Activated naive CD4-positive, alpha-beta T cell treated with Interleukin-2 at 50 U/mL for 16 hours (primary cell): ENCODE measurements at places on chromosomes 7 and 10.

DNA sequence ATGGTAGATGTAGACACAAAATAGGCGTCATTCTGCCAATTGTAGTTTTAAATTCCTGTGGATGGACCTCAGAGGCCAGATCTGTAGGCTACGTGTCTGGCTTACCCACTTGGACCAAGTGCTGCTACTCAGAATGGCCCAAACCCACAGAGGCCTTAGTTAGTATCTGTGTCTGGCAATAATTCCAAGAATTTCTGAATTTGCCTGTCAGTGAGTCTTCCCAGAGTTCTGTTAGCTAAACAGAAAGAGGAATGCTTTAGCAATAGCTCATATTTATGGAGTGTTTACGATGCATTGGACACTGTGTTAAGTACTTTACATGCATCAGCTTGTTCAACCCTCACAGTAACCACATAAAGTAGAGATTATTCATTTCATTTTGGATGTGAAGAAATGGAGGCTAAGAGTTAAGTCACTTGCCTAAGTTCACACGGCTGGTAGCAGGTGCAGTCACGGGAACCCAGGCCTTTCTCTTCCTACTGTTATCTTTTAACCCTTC, 231.8 kb downstream of the PTEN start:
- no peak for DNase-seq

- DNase-seq, result no peak
Measured at GRCh38 chr10:103273041-103273441, 3.9 kb upstream of the INA start.

DNA sequence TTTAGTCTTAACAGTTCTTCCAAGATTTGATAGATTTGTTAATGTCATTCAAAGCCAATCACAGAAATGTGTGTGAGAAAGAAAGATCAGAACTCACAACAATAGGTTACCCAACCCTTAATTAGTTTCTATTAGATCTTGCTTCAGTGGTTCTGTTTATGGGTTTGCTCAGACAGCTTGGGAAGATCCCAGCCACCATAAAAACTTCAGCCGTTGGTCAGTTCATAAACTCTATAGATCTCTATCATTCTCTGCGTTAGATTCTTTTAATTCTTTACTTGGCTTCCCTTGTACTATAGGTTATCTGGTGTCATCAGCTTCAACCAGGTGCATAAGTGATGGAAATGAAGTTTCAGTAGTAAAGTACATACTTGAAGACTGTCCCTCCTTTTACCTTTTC, 54.4 kb downstream of the ZNF277 start:
- no peak for DNase-seq

DNA sequence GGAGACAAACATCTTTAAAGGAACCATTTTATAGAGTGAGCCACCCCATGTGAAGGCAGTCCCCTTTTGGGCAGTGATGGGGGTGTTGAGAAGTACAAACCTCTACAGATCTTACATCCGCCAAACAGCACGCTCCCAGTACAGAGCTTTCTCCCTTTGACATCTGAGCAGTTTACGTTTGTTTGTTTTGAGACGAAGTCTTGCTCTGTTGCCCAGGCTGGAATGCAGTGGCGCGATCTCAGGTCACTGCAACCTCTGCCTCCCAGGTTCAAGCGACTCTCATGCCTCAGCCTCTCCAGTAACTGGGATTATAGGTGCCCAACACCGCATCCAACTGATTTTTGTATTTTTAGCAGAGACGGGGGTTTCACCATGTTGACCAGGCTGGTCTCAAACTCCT, 128.9 kb downstream of the CCDC3 start:
- no peak for DNase-seq

DNA sequence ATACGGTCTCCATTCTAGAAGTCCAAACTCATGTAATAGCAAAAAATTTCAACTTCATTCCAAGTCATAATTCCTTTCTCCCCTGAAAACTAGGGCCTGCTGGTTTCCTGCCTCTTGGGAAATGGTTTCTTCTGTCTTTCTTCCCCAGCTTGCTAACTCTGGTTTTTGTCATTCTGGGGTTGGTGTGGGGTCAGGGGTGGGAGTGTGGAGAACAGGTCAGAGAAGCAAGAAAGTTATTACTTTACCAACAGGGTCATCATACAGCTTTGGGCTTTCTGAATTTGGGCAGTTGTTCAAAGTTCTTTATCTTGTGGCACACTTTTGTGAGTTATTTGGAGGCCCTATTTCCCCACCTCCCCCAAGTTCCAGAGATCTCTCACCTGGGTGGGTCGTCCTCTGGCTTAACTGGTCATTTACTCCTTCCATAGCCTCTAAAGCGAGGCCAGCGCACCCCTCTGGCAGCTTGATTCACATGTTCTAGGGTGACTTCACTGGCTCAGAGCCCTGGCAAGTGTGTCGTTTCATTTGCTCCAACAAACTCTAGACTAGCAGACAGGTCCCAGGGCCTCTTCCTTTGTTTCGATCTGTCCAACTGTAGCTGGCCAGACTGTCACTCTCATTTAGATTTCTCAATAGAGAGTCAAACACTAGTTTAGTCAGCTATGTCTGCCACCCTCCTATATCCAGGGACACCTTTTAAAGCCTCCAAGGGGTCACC, 161.2 kb downstream of the JCAD start:
- no peak for DNase-seq

GRCh38 chr7:157870644-157871290, 534.0 kb downstream of the DNAJB6 start:
- DNase-seq, result no peak
